ENCODE measurements at places on chromosomes 4 and X.
A peak's percentile ranks its signal among the peaks of the same experiment; 100 is the strongest.

GRCh38 chrX:3052860-3053259, 11.6 kb downstream of the ARSF start:
- no peak for DNase-seq

- DNase-seq, result no peak
Measured at GRCh38 chr4:151197247-151197646, 79.7 kb upstream of the PRSS48 start.

DNA sequence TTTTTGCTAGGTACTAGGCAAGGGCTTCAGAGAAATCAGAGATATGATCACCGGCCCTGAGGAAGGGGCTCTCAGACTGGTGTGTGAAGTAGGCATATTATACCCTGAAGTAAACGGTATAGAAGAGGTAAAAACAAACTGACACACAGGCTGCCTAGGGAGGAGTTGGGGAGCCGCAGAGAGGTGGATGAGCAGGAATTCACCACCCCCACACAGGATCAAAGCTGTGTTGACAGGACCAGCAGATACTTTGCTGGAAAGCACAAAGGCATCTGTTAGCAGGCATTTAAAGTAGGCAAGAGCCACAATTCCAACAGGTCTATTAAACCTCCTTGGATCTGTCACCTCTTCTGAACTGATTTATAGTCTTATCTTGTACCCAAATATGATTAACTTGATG, 71.8 kb upstream of the GPR34 start:
- DNase-seq, result no peak

DNA sequence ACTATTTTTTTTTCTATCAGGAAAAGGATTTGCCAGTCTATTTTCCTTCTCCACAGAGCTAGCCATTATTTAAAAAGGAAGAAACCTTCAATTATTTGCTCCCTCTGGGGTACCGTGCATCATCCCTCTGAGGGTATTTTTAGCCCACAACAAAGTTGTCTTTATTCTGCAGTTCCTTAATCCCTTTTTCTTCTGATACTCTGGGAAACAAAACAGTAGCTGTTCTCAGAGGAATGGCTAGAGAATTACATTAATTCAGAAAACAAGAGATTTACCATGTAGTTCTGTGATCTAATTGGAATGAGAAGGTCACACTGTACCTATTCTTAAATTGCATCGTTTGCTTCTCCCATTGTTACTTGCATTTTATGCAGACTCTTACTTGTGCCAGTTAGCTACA, 1056.7 kb downstream of the STIM2 start:
- no peak for DNase-seq

DNA sequence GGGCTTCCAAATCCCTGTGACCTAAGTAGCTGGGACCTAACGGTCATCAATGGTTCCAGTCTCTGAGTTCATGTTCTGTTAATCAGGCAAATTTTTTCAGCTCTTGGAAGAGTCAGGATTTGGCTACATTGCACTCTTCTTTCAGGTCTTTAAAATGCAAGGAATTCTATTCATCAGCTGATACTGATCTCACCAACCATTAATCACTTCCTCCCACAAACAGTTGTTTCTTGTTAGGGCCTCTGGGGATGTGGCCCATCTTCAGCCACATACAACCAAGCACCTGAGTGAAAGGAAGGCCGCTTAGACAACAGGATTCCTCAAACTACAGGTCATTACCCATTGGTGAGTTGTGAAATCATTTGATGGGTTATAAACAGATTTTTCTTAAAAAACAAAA, 71.7 kb downstream of the FANCB start:
- DNase-seq, result no peak

- DNase-seq, result no peak
Measured at GRCh38 chr4:182604161-182604622, 313.0 kb downstream of the DCTD start.

DNA sequence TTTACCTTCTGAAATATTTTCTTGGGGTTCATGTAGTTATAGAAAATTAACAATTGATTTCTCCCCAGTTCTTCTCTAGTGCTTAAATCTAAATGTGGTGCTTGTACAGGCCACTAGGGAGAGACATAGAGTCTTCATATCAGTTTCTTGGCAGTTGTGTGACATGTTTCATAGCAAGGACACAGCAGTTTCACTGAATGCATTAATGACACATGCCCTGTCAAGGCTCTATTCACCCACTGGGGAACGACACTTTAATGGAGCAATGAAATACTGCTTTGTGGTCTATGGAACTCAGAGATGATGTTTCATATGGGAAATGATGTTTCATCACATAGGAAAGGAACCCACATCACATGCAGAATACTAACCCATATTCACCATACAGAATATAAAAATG, 2.8 kb downstream of the VEGFC start:
- DNase-seq, result no peak

DNA sequence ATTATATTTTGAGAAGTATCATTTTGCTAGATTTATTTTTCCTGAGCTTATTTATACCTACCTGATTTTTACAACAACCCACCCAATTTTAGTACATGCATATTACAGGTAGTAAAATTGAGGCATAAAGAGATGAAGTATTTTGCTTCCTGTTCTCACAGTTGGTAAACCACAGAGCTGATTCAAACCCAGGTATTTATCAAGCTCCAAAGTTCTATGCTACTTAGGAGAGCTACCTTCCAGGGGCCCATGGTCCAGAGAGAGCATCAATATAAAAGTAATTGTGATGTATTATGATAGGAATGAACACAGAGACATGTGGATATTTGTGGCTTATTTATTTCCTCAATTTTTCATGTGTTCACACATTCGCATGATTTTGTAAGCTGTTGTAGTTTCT, 20.2 kb upstream of the GBA3 start:
- DNase-seq, result no peak

DNA sequence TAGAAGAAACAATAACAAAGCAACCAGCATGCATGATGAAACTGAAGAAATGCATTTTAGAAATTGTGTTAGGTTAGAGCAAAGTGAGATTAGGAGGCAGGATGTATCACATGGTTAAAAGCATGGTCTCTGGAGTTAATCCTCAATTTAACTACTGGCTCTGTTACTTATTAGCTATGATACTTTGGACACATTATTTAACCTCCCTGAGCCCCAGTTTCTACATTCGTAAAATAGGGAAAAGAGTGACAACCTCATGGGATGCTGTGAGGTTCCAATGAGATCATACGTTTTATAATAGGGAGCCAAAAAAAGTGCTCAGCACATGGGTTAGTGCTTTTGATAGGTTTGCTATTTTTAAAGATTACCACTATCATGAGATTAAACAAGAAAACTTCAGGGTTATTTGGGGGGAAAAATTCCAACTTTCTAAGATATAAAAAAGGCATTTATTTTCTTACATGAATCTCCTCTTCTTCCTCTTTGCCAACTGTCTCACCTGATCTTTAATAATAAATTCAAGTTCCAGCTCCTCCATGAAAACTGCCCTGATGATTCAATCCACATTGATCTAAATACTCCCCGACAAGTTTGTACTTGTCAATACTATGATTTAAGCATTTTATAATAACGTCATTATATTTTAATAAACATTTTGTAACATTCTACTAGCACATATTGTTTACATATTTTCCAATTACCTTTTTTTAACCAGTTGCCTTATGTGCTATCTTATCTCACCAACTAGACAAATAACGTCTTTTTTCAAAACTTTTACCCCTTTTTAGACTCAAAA, 4.6 kb downstream of the SEC31A start:
- no peak for DNase-seq

GRCh38 chr4:11042760-11043159, 358.2 kb upstream of the CLNK start:
- no peak for DNase-seq

DNA sequence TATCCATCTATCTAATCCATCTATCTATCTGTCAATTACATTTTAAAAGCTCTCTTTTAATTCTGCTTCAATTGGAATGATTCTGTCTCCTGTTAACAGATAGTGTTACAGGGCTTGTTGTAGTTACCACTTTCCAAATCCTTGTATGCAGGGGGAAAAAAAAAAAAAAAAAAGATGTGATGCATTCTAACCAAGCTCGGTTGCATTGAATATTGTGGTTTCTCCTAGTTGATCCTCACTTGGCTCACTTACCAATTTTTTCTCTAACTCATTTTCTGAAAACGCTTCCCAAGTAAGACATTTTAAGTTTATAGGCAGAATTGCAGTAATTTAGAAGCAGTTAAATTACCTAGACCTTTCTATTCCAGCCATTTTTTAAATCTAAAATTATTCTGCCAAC, 327.9 kb upstream of the PITX2 start:
- DNase-seq, result no peak

DNA sequence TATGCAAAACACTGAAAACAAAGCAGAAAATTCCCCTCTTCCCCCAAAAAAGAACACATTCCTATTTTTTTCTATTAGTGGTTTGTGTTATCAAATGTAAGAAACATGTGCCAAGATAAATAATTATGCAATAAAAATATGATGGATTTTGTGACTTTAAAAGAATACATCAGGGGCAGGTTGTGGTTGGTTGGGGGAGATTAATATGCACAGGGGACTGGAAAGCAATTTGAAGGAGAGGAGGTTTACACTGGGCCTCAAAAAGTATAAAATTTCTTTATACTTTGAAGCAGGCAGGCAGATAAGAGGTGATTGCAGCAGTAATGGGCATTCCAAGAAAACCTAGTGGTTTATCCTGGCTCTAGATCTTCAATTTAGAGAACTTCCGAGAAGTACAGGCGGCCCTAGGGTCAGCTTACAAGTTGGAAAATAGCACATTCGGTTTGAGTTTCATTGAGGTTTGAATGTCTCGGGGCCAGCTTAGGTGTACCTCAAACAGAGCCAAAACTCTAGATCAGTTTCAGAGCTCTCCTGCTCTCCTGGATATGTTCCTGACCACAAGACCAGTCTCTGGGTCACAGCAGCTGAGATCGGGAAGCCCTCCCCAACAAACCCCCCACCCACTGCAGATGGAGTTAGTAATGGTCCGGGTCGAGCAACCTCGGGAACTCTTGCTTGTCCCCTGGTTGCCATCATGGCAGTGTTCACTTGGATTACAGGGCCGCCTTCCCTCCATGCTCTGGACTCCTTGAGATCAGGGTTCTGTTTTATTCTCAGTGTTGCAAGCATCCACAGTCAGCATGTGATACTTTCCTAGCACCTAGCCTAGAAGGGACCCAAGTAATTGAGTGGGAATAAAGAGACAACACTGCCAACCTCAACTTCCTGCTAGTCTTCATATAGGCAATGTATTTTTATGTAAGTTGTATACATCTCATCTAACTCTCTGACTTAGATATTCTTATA, 112.1 kb upstream of the DDIT4L start:
- no peak for DNase-seq

DNA sequence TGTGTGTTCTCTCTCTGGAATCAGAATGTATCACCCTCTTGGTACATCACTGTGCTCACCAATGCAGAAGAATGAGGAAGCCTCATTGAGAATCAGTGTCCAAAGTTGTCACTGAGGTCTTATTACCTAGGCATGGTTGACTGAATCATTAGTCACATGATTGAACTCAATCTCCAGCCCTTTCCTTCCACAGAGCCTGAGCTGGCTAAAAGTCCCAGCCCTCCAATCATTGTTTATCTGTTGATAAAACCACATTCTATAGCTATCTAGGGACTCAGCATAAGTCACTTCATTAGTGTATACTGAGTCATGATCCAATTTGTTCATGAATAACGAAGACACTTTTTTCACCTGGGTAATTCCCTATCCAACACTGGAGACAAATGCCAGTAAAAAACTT, 396.8 kb downstream of the TRAM1L1 start:
- no peak for DNase-seq

DNA sequence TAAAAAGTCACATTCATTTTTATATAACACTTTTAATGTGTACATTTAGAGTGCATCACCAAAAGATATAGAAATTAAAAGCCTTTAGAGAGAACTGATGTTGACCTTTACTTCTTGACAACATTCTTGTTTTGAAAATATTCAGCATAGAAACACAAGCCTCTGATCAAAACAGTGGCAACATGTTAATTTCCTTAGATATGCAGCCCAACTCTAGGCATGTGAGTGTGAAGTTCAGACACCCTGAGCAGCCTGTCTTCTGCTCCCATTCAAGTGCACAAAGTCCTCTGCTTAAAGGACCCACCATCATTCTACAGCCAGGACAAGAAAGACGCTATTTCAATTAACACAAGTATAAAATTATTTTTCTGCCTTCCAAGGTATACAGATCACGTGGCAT, 60.0 kb downstream of the PPP3CA start:
- DNase-seq, result no peak

- no peak for DNase-seq
Measured at GRCh38 chrX:21691512-21692018, 33.4 kb upstream of the KLHL34 start.

- no peak for DNase-seq
Measured at GRCh38 chr4:174714393-174715211, 114.4 kb downstream of the GLRA3 start.

- no peak for DNase-seq
Measured at GRCh38 chrX:138128027-138128671, 562.2 kb downstream of the ZIC3 start.

GRCh38 chrX:9184211-9184610, 150.3 kb upstream of the FAM9B start:
- no peak for DNase-seq

- no peak for DNase-seq
Measured at GRCh38 chrX:30865612-30866011, 23.4 kb downstream of the TAB3 start.

DNA sequence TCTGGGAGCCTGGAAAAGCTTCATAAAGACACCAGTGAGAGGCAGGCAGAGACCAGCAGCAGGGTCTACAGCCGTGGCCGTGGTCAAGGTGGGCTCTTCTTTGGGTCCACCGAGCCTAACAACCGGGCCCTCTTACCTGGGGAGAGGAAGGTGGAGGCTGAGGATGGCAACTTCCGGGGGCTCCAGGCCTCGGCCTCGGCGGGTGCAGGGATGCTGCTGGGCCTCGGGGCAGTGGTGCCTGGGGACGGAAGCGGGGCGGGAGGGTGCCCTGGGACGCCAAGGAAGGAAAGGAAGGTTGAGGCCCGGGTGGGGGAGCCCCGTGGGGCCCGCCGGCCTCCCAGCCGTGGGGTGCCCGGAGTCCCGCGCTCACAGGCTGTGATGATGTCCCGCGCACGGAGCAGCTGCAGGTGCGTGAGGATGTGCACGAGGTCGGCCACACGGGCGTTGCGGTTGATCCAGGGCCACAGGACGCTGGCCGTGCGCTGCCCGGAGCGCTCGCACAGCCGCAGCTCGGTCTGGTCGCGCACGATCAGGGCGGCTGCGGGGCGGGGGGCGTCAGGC, 561 bp downstream of the IRAK1 start:
- peak; percentile 70 for DNase-seq

DNA sequence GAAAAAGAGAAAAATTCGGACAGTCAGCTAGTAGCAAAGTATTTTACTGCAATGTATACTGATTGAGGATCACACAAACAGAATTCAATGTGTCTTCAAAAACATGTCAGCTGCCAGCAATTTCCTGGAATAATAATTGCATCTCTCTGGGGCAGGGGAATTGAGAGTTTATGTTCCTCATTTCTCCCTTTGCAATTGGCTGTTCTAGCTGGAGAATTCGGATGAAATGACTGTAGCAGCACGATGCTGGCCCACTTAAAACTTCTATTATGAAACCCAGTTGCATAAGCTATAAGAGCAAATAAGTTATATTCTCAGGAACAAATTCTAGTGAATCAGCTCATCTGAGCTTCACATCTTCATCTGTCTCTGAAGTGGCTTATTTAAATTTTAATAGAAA, 99.9 kb upstream of the CPEB2 start:
- no peak for DNase-seq

Data from activated effector memory CD4-positive, alpha-beta T cell treated with anti-CD3 and anti-CD28 coated beads, Interleukin-2, amount 50 U/mL, for 16 hours (primary cell).